ENCODE measurements at places on chromosomes 7 and 10. TPM values are rescaled to one million over a fixed set of nuclear protein-coding genes. Genes with fewer than 3 reads are reported as not detected.

DNA sequence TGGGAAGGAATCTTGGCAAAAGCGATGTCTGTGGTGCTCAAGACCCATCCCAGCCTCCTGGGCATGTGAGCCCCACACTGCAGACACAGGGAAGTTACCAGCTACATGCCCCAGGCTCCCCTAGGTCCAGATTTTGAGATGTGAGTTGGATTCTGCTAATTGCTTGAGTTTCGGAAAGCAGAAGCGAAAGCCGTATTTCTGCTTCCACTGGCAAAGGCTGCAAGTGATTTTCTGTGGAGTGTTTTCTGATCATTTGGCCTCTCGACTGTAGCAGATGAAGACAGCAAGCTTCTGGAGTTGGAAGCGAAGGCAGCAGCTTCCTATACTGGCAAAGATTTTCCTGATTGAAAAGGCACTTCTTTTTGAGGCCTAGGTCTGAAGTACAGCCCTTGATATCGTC is 29.6 kb downstream of the ANKRD16 start:
- DNase-seq = no peak

DNA sequence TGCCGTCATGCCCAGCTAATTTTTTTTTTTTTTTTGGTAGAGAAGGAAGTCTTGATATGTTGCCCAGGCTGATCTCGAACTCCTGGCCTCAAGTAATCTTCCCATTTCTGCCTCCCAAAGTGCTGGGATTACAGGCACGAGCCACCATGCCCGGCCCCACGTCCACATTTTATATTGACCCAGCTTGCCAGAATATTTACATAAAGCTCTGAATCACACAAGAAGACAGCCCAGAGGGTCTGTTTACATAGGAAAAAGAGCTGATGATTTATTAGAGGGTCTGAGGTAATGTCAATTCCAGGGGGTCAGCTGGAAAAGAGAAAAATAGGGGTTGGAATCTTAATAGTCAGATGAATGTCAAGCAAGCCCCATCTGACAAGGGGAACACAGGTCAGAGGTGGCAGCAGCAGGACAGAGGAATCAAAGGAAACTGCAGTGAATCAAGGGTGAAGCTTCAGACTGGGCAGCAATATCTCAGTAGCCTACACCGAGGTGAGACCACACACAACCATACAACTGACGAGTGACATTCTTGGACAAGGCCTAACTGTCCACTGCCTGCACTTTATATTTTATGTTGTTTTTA is 15.8 kb upstream of the SLF2 start:
- DNase-seq = no peak

DNA sequence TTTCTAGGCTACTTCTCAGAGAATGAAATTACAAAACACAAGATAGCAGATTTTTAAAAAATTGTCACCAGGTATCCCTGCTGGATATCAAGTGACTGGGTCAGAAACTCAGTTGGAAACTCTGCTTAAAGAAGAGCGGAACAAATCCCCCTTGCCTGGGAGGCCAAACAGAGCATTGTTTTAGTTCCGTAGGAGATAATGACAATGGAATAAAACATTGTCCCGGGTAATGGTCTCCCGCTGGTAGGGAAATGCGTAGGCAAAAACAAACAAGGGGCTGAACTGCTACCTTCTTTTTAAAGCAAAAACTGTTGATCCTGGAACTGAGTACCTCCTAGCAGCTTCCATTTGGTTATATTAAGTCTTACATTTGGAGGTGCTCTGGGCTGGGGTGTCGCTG is 21.3 kb upstream of the VAX1 start:
- DNase-seq = peak; percentile 81

GRCh38 chr7:98655611-98656010 is 38.5 kb downstream of the NPTX2 start:
- no peak for DNase-seq

GRCh38 chr10:121926157-121926556 is 1.7 kb downstream of the ATE1 start:
- no peak for DNase-seq

DNA sequence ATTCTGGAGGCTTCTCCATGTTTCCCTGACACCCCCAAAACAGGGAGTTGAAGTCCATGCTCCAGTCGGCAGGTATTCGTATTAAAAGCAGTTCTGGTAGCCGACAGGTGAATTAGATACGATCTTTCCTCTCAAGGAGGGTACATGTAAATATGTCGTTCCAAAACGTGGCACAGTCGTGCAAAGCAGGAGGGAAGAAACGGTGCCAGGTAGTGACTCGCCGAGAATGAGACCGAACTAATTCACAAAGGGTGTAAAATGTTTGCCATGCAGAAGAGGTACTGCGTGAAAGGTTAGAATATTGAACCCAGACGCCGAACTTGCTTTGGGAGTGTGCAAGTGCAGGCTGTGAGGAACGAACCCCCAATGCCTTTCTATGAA is 483 bp downstream of the EDRF1 start:
- no peak for DNase-seq

DNA sequence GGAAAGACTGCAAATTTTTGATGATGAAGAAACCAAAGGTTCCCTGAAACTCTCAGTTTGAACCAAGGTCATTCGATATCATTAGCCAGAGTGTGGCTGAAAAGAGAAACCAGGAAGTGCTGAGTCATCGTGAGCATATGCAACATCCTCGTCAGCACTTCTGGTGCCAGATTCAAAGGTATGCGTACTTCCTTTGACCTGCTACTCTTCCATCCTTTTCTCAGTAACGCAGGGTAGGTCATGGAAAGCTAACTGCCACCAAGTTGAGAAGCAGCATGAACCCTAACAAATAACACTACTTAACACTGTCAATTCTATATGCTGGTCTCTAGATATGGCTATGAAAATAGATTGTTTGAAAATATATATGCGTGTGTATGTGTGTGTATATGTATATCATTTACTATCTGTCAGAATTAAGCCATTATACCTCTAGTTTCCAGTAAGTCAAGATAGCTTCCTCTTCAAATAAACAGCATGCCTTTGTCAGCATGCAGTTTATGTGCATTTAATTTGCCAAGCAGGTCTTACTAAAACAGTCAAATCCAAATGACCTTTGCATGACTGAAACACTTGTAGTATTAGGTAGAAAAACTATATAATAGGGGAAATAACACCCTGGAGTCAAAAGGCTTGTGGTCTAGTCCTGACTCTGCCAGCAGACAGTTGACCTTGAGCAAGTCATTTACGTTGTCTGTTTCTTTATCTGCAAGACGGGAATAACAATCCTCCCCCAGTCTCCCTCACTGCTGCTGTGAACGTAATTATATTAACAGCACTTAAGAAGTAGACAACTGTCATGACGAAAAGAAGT is 26.4 kb downstream of the CDK6 start:
- no peak for DNase-seq

- DNase-seq = no peak
Measured at GRCh38 chr7:130996833-130997231, 262.8 kb upstream of the KLF14 start.

DNA sequence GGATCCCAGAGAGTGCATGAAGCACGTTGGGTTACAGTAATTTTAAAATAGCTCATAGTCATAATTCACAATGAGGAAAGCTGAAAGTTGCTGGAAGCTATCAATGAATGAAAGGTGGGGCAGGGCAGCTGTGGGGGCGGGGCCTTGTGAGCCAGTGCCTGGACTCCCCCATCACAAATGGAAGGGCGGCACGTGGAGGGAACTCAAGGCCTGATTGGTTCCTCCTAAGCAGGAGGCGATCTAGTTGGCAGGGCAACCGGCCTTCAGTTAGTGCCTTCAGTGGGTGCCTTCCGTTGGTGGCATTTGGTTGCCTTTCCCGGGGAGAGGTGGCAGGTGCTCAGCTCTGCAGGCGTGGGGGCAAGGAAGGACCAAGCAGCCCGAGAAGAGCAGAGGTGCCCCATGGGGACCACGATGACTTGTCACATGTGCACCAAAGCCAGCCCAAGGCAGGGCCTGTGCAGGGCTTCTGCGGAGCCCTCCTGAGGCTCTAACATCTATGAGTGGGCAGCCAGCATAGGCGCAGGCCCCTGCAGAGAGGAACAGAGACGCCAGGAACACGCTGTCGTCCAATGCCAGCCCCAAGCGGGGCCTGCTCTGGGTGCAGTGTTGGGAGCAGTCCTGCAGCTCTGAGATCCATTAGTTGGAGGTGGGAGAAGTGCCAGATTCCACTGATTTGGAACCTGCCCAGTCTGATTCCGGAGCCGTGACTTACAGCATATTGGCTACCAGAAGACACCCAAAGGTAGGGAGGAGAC is 59.8 kb upstream of the PDSS1 start:
- DNase-seq = no peak

DNA sequence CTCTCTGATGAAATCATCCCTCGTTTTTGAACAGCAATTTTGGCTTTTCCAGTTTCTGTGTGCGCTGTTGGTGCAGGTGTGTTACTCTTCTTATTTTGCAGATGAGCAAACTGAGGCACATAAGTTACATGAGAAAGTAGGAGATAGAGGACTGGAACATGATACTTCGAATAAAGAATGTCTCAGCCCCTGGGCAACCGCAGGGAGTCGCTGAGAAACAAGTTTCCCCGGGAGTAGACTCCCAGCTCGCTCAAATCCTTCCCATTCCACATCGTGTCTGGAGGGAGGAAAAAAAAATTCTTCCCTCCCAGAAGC is 18.0 kb downstream of the MXI1 start:
- no peak for DNase-seq

- DNase-seq = peak; percentile 90
Measured at GRCh38 chr10:102410429-102411073, 8.0 kb downstream of the PSD start.

GRCh38 chr10:101972761-101973160 is 83.2 kb downstream of the ARMH3 start:
- no peak for DNase-seq

The FANK1 gene
- 4.1 TPM for total RNA-seq

The OR13A1 gene
- not detected for total RNA-seq

The MOGAT3 gene
- total RNA-seq = 0.52 TPM

The CFAP43 gene
- total RNA-seq = 0.21 TPM

The SFRP4 gene
- not detected for total RNA-seq

The DENND2A gene
- 11.9 TPM for total RNA-seq
